Naive thymus-derived CD8-positive, alpha-beta T cell (primary cell): ENCODE measurements at places on chromosomes 5 and 9. TPM values are rescaled to one million over a fixed set of nuclear protein-coding genes. Genes with fewer than 3 reads are reported as not detected.

NDUFAF2 gene
- polyA plus RNA-seq, result 38.6 TPM

RPP25L gene
- 51.7 TPM for polyA plus RNA-seq

SLC6A19 gene
- not detected for polyA plus RNA-seq

ORM2 gene
- polyA plus RNA-seq, result not detected

RXRA gene
- 0.75 TPM for polyA plus RNA-seq

PCDHB12 gene
- not detected for polyA plus RNA-seq

PRDM9 gene
- polyA plus RNA-seq, result not detected

IL13 gene
- polyA plus RNA-seq, result not detected

ANKRD33B gene
- polyA plus RNA-seq, result not detected

NUTM2G gene
- 0.19 TPM for polyA plus RNA-seq

ARL14EPL gene
- polyA plus RNA-seq, result not detected

IFNA8 gene
- not detected for polyA plus RNA-seq

PCDHGA2 gene
- not detected for polyA plus RNA-seq

DRD1 gene
- polyA plus RNA-seq, result not detected

SPATA31A3 gene
- not detected for polyA plus RNA-seq

PCDHGA1 gene
- polyA plus RNA-seq, result not detected

LOX gene
- polyA plus RNA-seq, result not detected

GDNF gene
- not detected for polyA plus RNA-seq

DNA sequence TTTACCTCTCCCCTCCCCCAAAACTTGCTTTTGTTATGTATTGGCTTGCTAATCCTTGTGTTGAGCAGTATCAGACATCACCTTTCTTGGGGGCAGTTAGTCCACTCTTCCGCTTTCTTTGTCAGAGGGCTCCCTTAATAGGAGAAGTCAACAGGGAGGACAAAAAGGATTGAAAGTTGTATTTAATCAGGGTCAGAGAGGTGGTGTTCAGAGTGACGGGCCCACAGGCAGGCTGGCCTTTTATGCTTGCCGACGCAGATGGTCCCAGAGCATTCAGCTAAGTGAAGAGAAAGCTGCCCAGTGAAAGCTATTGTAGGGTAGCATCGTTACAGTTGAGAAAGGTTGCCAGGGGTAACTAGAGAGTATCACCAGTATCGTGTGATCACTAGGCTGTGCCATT is 131.1 kb downstream of the ZCCHC7 start:
- DNase-seq, result no peak

DNA sequence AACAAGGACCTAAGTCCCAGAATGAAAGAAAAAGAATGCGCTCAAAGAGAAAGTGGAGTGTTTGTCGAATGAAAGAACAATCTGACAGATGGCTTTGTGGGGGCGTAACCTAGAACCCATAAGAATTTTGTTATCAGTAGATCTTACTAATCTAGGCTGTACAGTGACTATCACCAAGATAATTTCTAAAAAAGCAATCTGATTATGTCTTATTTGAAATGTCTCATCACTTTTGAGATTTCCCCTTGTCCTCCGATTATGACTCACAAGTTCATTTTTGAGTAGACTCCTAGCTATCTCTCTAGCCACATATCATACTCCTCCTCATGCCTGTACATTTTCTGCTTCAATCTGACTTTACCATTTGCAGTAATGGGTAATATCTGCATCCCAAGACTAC is 135.6 kb upstream of the SMARCA2 start:
- no peak for DNase-seq

GRCh38 chr9:98781588-98782383 is 14.6 kb downstream of the ANKS6 start:
- DNase-seq, result no peak

DNA sequence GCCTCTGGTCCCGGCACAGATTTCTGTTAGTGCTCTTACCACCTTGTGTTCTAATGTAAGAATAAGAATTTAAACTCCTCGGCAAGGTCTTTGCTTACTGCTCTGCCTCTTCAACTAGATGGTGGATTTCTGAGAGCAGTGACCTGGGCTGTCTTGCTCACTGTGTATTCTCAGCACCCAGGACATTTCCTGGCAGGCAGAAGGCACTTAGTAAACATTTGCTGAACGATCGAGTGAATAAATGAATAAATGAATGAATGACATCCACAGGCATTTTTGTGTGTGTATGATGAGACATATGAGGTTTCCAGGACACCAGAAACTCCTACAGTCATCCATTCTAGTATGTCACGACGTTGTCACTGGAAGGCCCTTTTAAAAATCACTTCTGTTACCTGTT is 143.2 kb downstream of the BOD1 start:
- no peak for DNase-seq

GRCh38 chr9:116726602-116727001 is 39.5 kb downstream of the TRIM32 start:
- DNase-seq, result no peak

GRCh38 chr9:107093365-107094060 is 189.6 kb upstream of the RAD23B start:
- DNase-seq, result no peak

GRCh38 chr9:133429641-133430161 is 7.5 kb downstream of the ADAMTS13 start:
- DNase-seq, result no peak

DNA sequence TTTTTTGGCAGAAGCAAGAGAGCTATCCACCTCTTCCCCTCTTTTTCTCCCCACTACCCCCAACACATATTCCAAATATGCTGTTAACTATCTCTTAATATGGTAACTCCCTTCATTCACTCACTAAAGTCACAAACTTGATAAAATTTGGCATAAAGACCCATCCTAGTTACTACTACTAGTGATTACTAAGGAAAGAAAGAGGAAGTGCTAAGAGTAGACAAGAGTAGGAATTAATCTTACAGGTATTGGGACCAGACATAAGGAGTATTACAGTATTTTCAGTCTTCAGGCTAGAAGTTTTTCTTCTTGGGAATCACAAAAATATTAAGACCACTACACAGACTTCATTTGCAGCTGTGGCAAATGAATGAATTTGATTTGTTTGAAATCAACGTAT is 2.2 kb downstream of the ADAMTS6 start:
- no peak for DNase-seq

- no peak for DNase-seq
Observed at GRCh38 chr9:16031486-16031885, 478.6 kb downstream of the CCDC171 start.

- DNase-seq, result no peak
Observed at GRCh38 chr5:92207151-92207550, 824.0 kb upstream of the ARRDC3 start.

DNA sequence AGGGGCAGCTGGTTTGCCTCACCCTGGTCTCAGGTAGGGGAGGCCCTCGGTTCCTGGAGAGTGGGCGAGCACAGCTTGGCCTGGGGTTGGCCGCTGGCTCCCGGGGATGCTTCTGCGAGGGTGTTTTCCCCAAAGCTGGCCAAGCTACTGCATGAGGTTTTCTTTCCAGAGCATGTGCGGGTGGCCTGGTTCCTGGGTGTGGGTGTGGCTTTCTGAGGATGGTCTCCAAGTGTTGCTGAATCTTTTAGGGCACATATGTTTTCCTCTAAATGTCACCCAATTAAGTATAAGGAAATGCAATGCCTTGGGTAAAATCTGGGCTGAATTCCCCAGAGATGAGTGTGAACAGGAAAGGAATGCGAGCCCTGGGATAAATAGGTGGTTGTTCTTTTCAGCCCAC is 115.8 kb upstream of the ICE1 start:
- no peak for DNase-seq

DNA sequence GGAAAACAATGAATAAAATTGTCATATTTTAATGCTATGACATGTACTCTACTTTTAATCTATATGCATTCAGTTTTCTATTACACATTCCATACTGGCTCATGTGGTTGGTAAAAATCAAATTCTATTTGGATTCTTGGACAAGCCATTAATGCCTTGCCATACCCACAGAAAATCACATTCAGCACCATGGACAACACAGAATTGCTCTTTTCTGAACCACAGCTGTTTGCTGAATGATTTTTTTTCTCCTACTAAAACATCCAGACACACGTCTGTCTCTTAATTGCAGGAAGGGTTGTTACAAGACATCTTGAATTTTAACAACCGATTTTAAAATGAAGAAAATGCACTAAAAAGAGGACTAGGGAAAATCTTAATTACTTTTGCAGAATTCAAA is 675.6 kb downstream of the BRINP1 start:
- DNase-seq, result no peak

DNA sequence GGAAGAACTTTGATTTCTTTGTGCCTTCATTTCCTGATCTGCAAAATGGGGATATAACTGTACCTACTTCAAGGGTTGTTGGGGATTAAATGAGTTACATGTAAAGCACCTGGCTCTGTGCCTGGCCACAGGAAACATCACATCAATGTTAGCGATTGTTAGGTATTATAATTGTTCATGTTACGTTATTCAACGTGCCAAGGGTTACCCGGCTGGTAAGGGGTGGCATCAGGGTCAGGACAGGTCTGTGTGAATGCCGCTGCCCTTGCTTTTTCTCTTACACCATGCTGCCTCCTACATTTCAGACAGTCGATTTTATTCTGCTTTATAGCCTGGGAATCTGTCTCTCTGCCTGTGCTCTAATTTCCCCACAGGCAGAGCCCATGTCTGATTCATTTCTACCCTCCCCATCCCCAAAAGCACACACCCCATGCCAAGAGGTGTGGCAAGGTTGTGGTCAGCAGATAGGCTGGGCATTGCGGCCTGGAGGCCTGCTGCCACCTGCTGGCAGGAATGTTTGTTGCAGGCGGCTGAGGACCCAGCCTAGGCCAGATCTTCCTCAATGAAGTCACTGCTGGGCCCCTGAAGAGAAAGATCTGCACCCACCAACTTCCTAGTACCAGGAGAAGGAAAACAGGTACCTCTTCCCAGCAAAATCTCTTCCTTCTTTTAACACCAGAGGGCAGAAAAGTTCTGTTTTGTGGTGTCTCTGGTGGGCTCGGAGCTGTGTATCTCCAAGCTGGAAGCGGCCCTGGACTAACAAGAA is 5.3 kb downstream of the ANKS6 start:
- peak; percentile 21 for DNase-seq

DNA sequence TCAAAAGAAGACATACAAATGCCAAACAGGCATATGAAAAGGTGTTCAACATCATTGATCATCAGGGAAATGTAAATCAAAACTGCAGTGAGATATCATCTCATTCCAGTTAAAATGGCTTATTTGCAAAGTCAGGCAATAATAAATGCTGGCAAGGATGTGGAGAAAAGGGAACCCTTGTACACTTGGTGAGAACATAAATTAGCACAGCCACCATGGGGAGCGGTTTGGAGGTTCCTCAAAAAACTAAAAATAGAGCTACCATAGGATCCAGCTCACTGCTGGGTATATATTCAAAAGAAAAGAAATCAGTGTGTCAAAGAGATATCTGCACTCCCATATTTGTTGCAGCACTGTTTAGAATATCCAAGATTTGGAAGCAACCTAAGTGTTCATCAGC is 50.3 kb downstream of the AP3S1 start:
- DNase-seq, result no peak

DNA sequence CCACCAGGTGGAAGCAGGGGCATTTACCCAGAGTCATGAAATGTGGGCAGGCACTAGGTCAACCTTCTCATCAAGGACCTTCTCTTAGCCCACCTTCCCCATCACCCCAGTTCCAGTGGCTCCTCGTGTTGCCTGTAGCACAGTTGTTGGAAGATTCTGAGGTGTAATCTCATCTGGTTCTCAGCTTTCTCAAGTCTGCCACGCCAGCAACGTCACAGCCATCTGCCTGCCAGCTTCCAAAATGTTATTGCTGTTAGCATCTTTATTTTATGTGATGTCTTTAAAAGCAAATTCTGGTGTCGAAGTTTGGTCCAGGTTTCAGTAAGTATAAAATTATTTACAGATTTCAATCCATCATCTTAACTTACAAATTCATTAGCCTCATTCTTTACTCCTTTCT is 10.7 kb downstream of the C9orf153 start:
- DNase-seq, result no peak

- no peak for DNase-seq
Observed at GRCh38 chr9:36137392-36138004, 965 bp downstream of the GLIPR2 start.

- DNase-seq, result peak; percentile 26
Observed at GRCh38 chr9:130240410-130241197, 25.0 kb upstream of the HMCN2 start.

- DNase-seq, result no peak
Observed at GRCh38 chr5:124403281-124403680, 343.2 kb downstream of the ZNF608 start.

DNA sequence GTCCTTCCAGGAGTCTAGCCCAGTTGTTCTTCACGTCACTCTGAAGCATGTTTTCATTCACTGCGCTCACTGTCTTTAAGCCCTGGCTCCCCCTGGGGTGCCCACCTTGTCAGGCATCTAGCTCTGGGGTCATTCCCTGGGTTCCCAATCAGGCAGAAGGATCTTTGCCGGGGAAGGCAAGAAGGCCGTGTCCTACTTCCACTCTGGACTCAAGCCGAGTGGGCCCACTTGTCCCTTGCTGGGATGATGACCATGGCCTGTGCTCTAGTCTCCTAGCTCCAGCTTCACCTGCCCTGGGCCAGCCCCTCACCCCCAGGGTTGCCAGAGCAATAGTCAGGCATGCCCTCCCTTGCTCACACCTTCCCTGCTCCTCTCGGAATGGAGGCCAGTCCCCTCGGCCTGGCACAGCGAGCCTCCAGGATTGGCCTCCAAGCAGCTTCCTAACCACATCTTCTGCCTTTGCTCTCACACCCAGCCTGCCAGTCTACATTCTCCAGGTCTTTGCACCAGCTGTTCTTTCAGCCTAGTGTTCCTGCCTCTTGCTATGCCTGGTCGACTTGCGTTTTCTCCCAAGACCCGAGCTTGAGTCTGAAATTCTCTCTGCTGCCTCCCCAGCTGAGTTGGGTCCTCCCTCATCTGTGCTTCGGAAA is 32.2 kb upstream of the PSD2 start:
- DNase-seq, result no peak

GRCh38 chr5:66655395-66656324 is 59.5 kb downstream of the MAST4 start:
- DNase-seq, result no peak

GRCh38 chr9:95129476-95130291 is 187.8 kb downstream of the FANCC start:
- DNase-seq, result no peak

GRCh38 chr5:108421713-108422112 is 39.8 kb upstream of the FBXL17 start:
- DNase-seq, result no peak

DNA sequence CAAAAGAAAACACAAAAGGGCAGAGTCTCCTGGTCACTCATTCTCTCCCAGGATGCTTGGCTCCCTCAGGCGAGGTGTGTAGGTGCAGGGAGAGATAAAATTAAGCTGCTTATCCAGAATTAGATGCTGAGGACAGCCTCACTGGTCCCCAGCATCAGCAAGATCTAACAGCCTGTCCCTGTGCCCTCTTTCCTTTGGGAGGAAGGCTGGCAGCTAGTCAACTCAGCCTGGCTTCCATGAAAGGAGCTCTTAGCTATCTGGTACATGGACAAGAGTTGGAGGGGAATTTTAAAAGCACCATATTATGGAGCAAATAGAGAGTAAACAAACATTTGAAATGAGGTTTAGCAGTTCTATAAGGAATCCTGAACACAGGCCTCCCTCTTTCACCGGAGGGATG is 198.5 kb upstream of the PANK3 start:
- no peak for DNase-seq

GRCh38 chr5:31064215-31064614 is 129.3 kb upstream of the CDH6 start:
- no peak for DNase-seq

GRCh38 chr5:55597014-55597981 is 62.5 kb upstream of the PLPP1 start:
- DNase-seq, result no peak
